Stimulated activated CD4-positive, alpha-beta T cell treated with anti-CD3 and anti-CD28 coated beads, TNF-alpha, amount 100 ng/mL, for 48 hours (primary cell): ENCODE measurements at places on chromosomes 13 and 19.
A peak's percentile ranks its signal among the peaks of the same experiment; 100 is the strongest.

GRCh38 chr19:29940971-29941585 is 961 bp upstream of the URI1 start:
- DNase-seq, result no peak

DNA sequence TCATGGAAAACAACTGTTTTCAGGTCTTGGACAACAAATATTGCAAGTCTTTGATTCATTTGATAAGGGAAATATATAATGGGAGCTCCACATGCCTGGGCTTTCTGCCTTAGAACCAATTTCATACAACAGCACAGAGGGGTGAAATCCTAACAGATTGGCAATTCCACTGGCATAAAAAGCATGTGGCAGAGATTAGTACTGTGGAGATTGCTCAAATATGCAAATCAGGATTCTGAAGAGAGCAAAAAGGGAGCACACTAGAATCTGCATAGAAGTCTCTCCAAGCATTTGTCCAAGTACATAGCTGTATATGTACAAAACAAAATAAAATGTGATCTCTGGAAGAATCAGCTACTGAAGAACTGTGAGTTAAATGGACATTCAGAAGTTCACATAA is 312.9 kb upstream of the SLITRK5 start:
- DNase-seq, result no peak

DNA sequence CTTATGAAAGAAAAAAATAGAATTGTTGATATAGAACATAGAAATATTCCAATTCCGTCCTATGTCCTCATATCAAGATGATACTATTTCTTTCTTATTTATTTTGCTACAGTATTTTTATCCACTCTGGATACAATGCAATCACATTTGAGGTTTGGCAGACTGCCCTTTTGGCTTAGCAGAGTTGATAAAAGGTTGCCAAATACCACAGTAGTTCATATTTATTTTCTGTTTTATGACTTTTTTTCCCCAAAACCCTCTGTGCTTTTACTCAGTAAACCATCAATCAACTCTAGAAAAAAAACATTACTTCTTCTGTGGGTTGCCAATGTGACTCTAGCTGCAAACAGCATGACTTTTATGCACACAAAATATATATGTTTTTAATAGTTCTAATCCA is 424.5 kb downstream of the PCDH9 start:
- DNase-seq, result no peak

DNA sequence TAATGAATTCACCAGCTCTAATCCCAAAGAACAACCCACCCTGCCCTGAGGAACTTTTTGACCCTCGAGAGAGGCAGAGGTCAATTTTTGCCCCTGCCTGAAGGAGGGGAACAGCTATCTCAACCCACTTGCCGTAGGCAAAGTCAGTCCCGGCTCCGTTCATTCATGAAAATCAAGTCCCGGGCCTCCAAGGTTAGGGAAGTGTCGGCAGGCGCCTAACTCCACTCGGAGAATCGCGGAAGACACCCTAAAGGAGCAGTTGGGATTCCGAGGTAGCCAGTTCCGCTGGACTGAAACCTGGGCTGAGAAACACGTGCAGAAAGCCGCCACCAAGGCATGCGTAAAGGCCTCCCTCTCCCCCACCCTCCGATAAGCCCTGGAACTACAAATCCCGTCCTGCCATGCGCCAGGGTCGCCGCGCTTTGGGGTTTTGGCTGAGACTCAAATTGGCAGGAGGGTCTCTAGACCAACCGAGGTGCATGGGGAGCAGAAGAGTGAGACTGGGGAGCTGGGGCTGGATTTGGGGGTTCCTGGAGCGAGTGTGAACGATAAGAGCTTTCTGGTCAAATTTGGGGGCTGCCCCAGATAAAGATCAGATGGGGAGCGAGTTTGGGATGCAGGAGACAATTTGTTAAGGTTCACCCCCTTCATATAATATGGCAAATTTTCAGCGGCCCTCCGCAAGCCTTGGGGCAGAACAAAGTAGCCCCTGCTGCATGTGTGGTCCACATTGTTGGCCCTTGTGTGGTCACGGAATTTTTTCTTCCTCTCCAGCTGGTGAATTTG is at the start of gene TNPO2:
TNPO2 (minus strand) TSS at position 292 of the 786 bp plus-strand sequence. CDS start 2,955 bp downstream, outside the sequence.
- peak; percentile 73 for DNase-seq

- DNase-seq, result no peak
These were observed 1.2 kb downstream of the C2CD4C start for GRCh38 chr19:407511-408440.

DNA sequence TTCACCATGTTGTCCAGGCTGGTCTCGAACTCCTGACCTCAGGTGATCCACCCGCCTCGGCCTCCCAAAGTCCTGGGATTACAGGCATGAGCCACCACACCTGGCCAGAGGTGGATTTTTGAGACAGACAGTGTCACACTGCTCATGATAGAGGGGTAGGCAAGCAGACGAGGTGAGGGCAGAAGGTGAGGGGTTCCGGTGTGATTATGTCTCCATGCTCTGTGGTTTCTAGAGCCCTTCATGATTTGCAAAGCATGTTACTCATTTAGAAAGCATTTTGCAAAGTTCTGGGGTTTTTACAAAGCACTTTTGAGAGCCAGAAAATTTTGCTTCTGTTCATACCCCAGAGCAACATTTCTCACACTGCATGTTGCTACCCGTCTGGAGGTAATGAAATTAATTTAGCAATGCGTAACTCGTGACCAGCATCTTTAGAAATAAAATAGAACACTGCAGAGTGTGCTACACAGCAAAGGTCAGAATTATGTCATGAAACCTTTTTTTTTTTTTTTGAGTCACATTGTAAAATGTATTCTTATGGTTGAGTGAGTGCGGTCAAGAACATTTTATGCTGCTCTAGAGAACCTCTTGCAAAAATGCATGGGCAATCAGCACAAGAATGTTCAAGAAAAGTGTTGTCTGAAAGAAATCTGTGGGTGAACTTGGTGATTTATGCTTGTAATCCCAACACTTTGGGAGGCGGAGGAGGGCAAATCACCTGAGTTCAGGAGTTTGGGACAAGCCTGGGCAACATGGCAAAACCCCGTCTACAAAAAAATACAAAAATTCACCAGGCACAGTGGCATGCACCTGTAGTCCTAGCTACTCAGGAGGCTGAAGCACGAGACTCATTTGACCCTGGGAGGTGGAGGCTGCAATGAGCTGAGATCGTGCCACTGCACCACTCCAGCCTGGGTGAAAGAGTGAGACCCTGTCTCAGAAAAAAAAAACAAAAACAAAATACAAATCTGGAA is 58.0 kb downstream of the MAP4K1 start:
- DNase-seq, result no peak

- no peak for DNase-seq
These were observed 183.4 kb downstream of the RBM26 start for GRCh38 chr13:79222427-79223205.

- no peak for DNase-seq
These were observed 2.0 kb upstream of the KLF16 start for GRCh38 chr19:1865172-1866010.

DNA sequence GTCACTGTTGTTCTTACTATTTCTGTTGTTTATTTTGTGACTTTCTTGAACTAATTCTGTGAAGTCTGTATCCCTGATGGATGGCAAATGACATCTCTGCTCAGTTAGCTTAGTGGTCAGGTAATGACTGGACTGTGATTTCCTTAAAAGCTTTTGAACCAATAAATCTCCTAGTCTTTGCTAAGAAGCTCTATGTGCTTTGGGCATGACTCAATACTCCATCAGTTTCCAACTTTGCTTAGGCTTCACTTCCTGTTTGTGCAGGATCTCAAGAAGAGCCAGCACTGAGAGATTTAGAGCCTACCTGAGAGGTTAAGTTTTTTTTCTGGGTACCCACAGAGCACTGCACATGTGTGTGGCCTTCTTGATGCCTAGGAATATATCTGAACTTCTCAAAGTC is 329.7 kb upstream of the HTR2A start:
- DNase-seq, result no peak

- no peak for DNase-seq
These were observed 93.5 kb downstream of the ZDHHC20 start for GRCh38 chr13:21365574-21365973.

- DNase-seq, result no peak
These were observed 209.6 kb downstream of the ATP8A2 start for GRCh38 chr13:25581351-25581750.

DNA sequence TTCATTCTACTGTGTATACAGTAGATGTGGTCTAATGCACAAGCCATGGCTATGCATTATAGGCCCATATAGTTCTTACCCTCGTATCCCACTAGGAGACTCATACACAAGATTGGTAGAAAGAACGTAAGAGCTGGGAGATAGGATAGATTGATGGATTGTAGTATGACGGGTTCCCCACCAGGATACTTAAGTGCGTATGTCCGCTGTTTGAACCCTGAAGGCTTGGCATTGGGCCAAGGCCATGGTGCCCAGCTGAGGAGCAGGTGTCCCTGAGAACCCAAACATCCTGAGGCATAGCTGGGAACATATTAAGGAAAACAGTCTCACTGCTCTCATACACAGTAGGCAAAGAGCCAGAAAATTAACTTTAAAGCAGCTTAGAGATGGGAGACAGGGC is 617.5 kb upstream of the KLF12 start:
- DNase-seq, result no peak

DNA sequence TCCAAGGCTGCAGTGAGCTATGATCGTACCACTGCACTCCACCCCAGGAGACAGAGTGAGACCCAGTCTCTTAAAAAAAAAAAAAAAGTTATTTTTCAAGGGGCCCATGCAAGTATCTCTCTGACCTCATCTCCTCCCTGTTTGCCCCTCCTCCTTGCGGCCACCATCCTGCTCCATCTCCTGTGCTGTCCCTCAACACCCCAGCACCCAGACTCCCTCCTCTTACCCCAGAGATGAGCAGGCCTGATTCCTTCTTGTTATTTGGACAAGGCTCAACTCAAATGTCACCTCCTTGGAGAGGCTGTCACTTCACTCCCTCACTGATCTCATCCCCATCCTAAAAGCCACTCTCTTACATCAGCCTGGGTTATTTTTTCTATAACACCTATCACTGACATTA is 4.4 kb downstream of the RYR1 start:
- no peak for DNase-seq

GRCh38 chr19:48842789-48843162 is 6.5 kb upstream of the HSD17B14 start:
- DNase-seq, result no peak

- no peak for DNase-seq
These were observed 55.7 kb upstream of the ZNF507 start for GRCh38 chr19:32289566-32290210.

DNA sequence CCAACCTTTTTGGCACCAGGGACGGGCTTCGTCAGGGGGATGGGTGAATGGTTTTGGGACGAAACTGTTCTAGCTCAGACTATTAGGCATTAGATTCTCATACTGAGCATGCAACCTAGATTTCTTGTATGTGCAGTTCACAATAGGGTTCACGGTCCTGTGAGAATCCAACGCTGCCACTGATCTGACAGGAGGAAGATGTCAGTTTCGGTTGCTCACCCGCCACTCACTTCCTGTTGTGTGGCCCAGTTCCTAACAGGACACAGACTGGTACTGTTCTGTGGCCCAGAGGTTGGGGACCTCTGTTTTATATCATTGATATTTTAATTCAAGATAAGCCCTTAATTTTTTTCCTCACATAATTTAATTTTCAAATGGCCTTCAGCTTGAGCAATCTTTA is 26.7 kb upstream of the TDRD3 start:
- DNase-seq, result no peak

GRCh38 chr13:59946944-59947343 is 216.8 kb downstream of the DIAPH3 start:
- DNase-seq, result no peak

- DNase-seq, result no peak
These were observed 22.3 kb downstream of the SLC7A1 start for GRCh38 chr13:29573190-29573589.

GRCh38 chr13:97068151-97068550 is 73.9 kb upstream of the OXGR1 start:
- DNase-seq, result no peak

GRCh38 chr19:11639245-11639601 is 41.9 kb downstream of the ZNF627 start:
- DNase-seq, result no peak

DNA sequence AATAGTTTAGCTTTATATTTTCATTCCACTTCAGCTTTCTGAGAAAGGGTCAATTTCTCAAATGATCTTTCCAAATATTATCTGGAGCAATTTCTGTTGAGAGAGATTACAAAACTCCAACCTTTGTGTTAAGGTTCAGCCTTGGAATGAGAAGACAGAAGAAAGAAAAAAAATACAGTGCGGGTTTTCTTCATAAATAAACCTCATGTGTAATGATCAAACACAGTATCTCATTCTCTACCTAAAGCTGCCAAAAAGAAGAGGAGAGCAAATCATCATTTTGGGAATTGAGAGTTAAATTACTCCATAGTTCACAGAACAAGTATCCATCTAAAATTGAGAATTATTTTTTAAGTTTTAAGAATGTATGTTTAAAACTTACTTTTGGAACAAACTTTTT is 420.5 kb downstream of the KLF5 start:
- no peak for DNase-seq

DNA sequence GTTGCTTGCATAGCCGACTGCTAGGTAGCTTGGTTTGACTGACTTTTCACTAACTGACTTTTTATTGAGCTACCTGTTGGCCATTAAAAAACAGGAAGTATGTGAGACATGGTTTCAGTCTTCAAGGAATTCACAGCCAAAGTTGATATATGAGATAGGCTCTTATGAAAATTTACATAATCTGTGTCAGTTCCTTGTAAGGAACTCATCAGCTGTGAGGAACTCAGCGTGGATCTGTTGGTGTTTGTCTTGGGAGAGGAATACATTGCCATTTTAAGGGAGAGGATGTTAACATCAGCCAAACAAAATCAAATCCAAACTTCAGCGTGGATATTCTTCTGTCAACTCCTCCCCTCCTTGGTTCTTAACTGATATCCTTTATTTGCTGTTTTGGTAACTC is 2.0 kb downstream of the RNF113B start:
- no peak for DNase-seq

- no peak for DNase-seq
These were observed 46.6 kb downstream of the HTR2A start for GRCh38 chr13:46850214-46850613.

GRCh38 chr13:25977216-25977615 is 74.6 kb downstream of the SHISA2 start:
- no peak for DNase-seq

- DNase-seq, result no peak
These were observed 2.1 kb upstream of the MISP3 start for GRCh38 chr19:14070268-14071050.

- DNase-seq, result no peak
These were observed 3.6 kb downstream of the TPT1 start for GRCh38 chr13:45337395-45337794.

- no peak for DNase-seq
These were observed 136.8 kb downstream of the COL4A1 start for GRCh38 chr13:110170020-110170790.
